Fibroblast of skin of right quadriceps (primary cell): ENCODE measurements at places on chromosomes 4 and X.

GRCh38 chr4:130563185-130563888 lies 1467.4 kb downstream of the C4orf33 start:
- peak; percentile 75 for DNase-seq

GRCh38 chr4:186820391-186820891 lies 96.8 kb upstream of the FAT1 start:
- peak; percentile 77 for DNase-seq

DNA sequence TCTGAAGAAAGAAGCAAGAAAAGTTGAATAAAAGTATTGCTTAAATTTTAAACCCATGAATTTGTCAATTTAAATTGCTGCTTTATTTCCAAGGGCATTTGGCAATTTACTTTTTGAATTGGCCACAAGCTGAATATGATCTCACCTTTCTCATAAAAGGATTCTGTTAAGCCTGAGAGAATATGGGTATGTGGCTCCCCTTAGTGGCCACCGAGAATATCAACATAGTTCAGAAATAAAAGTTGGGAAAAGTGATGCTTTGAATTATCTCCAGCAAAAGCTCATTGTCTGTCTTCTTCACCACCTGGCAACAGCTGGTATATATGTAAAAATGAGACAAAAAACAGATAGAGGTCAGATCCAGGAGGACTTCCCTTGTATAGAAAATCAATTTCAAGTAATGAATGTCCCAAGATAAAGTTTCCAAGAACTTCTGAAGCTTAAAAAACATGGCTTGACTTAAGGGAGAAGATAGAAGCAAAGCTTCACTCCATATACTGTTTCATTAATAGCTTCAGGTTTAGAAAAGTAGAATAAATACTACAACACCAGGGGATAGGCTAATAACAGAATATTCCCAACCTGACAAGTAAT lies 290.7 kb upstream of the FAM241A start:
- peak; percentile 57 for DNase-seq

- DNase-seq, result peak; percentile 14
Measured at GRCh38 chr4:89254847-89255246, 52.8 kb downstream of the GPRIN3 start.

GRCh38 chrX:69503228-69503781 lies 821 bp upstream of the NALF2 start:
- no peak for DNase-seq

GRCh38 chr4:140790171-140790570 lies 34.0 kb upstream of the TBC1D9 start:
- no peak for DNase-seq

- DNase-seq, result no peak
Measured at GRCh38 chr4:55993994-55994663, 45.4 kb downstream of the CEP135 start.

GRCh38 chr4:2804973-2805501 lies 12.2 kb downstream of the SH3BP2 start:
- no peak for DNase-seq

GRCh38 chrX:101078716-101079598 lies at the start of gene TMEM35A:
Gene TMEM35A, plus strand, starts transcription at chrX:101078879. Its CDS starts 124 bp downstream, at chrX:101079003.
- DNase-seq, result peak; percentile 25

GRCh38 chr4:48093991-48094416 lies 40.0 kb downstream of the TXK start:
- DNase-seq, result peak; percentile 34

- peak; percentile 56 for DNase-seq
Measured at GRCh38 chrX:22395372-22395771, 122.7 kb downstream of the CBLL2 start.

- no peak for DNase-seq
Measured at GRCh38 chr4:54097152-54097551, 2.8 kb upstream of the GSX2 start.
